Esophagus squamous epithelium (tissue), 5 donors: ENCODE measurements at places on chromosomes 4 and X.

- no peak for DNase-seq
Observed at GRCh38 chr4:83082777-83083176, 31.8 kb downstream of the PLAC8 start.

DNA sequence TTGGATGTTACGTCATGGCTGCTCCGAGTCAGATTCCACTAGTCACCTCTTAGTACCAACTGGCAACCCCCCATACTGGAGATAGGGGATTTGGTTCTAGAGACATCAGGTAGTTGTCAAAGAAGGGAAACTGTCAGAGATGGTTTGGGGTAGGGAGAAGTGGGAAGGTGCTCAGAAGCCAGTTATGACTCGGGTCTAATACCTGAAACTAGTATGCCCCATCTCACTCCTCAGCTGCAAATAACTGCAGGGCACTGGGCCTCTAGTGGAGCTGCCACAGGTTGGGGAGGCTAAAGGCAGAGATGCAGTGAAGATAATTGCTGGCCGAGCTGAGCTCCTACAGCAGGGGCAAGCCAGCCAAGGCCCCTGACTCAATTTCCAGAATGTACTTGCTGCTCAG is 30.0 kb downstream of the OTUD6A start:
- DNase-seq: no peak

GRCh38 chrX:110210417-110211139 is 107.3 kb downstream of the AMMECR1 start:
- DNase-seq: no peak

DNA sequence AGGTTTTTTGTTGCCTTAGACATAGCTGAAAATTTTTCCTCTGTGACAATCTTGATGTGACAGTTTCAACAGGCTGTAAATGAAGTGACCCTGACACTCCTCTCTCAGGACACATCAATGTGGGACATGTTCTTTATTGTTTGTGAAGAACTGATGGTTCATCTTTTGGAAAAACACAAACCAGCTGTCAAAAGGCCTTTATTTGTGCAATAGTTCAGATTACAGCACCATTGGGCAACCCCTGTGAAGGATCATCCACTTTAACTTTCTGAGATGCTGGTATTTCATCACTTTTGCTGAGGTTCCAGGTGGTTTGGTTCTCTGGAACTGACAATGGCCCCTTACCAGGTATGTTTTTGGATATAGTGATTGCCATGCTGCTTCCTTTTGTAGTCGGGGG is 40.3 kb downstream of the OSTC start:
- DNase-seq: no peak

DNA sequence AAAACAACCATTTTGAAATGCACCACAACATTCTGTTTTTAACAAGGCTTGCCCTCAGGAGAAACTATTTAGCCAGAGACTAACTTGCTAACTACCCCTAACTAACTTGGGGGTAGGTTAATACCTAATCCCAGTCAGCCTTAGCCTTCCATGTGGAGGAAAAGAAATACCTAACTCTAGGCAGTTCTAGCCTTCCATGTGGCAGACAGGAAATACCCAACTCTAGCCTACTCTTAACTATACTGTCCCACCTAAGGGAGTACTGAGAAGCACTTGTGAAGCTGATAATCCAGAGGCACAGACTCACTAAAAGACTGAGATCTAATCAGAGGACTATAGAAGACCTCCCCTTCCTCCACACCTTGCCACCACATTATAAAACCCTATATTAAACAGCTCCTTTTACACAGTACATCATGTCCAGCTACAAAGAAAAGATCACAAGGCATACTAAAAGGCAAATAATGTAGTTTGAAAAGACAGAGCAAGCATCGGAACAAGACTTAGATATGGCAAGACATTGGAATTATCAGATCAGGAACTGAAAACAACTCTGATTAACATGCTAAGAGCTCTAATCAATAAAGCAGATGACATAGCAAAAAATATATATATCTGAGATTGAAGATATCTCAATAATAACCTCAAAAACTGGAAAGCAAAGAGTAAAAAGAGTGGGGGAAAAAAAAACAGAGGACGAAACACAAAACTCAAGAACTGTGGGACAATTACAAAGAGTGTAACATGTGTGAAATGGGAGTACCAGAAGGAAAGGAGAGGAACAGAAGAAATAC is 52.2 kb downstream of the FRYL start:
- DNase-seq: no peak

- DNase-seq: no peak
Observed at GRCh38 chr4:7206911-7207567, 14.7 kb downstream of the SORCS2 start.

- no peak for DNase-seq
Observed at GRCh38 chr4:48543796-48544195, 53.7 kb downstream of the ZAR1 start.

DNA sequence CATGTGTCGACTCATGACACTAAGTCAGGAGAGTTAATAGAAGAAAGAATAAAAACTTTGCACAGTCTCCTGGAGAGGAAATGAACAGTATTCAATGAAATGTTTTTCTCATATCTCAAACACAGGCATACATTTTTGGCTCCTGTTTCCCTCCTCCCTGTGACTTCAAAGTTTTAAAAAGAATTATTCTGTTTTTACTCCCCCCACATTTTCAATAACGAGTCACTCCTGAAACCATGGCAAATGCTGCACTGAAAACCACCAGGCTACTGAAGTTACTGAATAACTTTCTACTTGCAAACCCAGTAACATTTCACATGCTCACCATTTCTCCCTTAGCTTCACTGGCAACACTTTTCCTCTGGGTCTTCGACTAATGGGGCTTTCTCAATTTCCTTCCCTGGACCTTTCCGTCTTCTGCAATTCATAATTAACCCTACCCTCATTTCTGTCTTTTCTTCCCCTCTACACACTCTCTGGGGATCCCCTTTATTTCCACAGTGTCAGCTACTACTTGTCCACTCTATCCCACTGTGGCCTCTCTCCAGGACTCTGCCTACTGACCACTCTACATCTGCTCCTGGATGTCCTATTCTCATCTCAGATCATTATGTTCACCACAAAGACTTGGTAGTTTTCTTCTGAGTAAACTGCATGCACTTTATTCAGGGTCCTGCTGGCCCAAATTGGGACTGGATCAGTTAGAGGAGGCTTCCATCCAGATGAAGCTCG is 225.8 kb upstream of the ETNPPL start:
- DNase-seq: no peak
